ENCODE measurements at places on chromosomes 3 and 15.

DNA sequence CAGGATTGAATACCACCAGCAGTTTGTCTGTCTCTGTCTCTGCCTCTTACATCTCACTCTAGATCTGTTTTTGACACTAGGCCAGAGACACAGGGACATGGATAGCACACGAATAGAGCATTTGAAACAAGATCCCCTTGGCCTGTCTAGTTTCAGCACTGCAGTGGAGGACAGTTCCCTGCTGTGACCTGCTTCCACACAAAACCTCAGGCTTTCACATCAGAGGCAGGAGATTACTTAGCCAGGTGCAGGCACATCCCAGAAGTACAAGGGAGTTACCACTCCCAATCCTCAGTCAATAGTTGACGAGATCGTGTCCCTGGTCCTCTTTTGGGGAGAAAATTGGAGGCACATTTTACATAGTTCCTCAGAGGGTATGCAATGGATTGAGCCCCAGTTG lies 34.0 kb upstream of the CCK start:
- no peak for DNase-seq

DNA sequence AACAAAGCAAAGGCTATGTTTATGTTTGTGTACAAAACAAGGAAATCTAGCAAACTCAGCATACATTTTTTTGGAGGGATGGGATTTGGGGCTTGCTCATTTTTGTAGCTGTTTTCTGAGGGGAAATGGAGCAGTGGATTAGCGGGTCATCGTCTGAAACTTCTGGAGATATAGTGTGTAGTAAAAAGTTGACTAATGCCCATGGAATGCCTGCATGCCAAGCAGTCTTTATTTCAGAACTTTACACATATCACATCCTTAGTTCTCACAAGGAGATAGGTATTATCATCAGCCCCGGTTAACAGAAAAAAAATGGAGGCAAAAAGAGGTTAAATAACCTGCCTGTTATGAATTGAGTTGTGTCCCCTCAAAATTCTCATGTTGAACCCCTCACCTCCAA lies 47.1 kb downstream of the ATP13A4 start:
- no peak for DNase-seq

GRCh38 chr3:128922804-128923459 lies 43.5 kb downstream of the ACAD9 start:
- DNase-seq = no peak

DNA sequence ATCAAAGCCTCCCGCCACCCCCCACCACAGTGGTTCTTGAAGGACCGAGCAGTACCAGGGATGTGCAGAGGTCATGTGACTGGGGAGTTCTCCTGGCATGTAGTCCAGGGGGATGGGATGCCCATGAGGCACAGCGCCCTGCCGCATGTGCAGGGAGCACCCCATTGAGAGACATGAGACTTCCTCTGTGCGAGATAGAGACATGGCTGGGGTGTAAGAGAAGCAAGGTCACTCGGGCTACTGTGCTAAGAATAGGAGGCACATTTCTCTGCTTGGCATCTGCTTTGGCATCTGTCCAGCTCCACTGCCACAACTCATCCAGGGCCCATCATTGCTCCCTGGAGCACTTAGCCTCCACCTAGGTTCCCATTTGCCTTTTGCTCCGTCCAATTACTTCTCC lies 2.4 kb upstream of the CYP1A1 start:
- DNase-seq = no peak

DNA sequence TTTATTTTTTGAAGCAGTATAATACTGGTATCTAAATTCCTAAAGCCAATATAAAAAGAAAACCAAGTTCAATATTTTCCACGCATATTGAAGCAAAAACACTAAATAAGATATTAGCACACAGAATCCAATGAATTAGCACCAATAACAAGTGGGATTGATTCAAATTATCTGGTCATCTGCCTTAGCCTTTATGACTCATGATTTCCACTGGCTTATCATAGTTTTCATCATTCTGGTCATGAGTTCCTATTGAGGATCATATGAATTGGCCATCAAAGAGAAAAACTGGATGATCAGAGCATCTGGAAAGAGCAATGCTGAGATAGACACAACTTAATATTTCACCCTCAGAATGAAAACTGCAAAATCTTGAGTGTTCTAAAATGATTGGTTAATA lies 809.9 kb downstream of the MCTP2 start:
- no peak for DNase-seq

GRCh38 chr15:31792611-31793199 lies 237.6 kb upstream of the CHRNA7 start:
- DNase-seq = no peak

GRCh38 chr3:171268677-171269076 lies 191.5 kb downstream of the TNIK start:
- no peak for DNase-seq

- DNase-seq = no peak
Measured at GRCh38 chr3:143283432-143284128, 164.0 kb downstream of the CHST2 start.

GRCh38 chr15:64949383-64950186 lies 37.9 kb downstream of the ANKDD1A start:
- no peak for DNase-seq

- DNase-seq = no peak
Measured at GRCh38 chr3:60998858-60999257, 252.4 kb downstream of the FHIT start.

DNA sequence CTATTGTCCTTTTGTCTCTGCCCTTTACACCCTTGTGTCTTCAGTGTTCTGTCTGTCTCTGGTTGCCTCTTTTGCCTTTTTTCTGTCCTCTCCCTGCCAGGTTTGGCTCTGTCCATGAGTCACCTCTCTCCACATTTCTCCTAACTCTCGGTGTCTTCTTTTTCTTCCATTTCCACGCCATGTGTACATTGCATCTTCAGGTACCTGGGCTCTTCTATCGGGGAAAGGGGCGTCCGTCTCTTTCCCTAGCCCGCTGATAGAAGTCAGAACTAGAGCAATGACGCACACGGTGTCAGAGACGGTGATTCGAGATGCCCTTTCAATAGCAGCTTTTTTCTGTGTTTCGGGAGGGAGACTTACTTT lies 641 bp downstream of the OPA1 start:
- DNase-seq = no peak

DNA sequence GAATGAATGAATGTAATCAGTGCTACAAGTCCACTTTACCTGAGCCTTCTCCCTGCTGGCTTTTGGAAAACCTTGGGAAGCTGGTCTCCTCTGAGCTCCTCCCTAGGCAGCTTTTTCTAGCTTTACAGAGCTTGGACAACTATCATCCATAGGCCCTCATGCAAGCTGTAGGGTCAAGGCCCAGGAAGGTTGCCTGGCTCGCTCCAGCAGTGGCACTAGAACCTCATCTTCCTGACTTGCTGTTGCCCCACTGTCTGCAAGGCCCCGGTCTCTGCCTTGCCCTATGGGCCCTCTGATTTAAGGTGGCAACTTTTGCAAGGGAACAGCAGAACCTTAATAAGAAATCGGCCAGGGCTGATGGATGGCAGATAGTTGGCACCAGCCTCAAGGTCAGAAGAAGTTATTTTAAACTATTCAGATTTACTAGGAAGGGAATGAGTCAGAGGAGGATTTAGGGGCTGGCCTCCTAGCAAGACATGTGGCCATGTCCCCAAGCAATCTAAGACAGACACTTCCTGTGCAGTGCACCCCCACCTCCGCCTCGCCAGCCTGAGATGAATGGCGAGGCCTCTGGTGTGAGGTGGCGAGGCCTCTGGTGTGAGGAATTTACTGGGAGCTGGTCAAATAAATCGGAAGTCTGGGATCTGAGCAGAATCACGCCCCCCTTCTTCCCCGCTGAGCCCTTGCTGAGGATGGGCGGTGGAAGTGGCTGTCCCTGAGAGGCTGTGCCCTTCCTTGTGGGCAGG lies 180.8 kb downstream of the MEGF11 start:
- no peak for DNase-seq

GRCh38 chr15:52558196-52558595 lies 10.6 kb downstream of the ARPP19 start:
- DNase-seq = peak; percentile 70

GRCh38 chr3:60708191-60708975 lies 542.9 kb downstream of the FHIT start:
- DNase-seq = no peak

- no peak for DNase-seq
Measured at GRCh38 chr3:60651799-60652198, 599.5 kb downstream of the FHIT start.

- no peak for DNase-seq
Measured at GRCh38 chr3:56751056-56751707, 50.6 kb downstream of the ARHGEF3 start.

DNA sequence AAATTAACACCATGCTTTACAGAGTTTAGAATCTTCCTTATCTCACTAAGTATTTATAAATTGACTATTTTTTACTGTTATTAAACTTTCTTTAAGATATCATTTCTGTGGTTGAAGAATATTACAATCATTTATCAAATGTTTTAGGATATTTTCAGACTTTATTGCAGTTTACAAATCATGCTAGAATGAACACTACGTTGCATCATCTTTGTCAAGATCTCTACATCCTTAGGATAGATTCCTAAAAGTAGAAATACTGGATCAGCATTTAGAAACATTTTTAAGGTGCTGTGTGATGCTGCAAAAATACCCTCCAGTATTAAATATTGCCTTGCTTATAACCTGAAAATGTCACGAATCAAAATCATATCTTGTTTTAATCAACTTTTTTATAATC lies 2.5 kb upstream of the PLD1 start:
- no peak for DNase-seq

DNA sequence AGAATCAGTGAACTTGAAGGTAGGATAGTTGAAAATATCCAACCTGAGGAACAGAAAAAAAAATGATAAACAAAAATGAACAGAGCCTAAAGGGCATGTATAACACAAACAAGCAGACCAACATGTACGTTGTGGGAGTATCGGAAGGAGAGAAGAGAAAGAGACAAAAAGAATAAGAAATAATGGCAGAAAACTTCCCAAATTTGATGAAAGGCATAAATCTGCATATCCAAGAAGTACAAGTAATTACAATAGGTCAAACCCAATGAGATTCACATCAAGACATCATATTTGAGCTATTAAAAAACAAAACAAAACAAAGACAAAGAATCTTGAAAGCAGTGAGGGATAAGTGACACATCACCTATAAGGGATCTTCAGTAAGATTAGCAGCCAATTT lies 38.1 kb upstream of the ATP13A5 start:
- DNase-seq = no peak

DNA sequence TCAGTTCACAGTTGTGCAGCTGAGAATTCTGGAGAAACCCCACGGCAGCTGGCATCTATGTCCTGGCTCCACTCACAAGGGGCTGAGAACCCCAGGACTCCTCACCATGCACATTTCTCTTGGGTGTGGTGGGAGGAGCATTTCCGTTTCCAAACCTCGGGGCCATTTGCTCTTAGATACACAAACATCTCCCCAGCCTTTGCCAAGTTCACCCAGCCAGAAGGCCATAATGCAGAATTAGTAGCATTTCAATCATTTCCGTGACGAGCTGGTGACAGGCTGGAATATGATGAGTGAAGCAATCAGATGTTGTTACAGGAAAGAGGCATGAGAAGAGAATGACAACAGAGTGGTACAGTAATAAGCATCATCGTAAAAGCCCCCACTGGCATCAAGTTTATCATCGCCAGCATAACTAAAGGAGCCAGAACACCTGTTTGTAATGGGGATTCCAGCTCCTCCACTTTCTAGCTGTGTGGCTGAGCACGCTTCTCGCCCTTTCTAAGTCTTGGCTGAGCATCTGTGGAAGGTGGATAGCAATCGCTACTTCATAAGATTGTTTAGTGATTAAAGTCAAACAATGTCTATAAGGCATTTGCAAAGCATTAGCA lies 82.0 kb downstream of the LIPC start:
- DNase-seq = no peak

DNA sequence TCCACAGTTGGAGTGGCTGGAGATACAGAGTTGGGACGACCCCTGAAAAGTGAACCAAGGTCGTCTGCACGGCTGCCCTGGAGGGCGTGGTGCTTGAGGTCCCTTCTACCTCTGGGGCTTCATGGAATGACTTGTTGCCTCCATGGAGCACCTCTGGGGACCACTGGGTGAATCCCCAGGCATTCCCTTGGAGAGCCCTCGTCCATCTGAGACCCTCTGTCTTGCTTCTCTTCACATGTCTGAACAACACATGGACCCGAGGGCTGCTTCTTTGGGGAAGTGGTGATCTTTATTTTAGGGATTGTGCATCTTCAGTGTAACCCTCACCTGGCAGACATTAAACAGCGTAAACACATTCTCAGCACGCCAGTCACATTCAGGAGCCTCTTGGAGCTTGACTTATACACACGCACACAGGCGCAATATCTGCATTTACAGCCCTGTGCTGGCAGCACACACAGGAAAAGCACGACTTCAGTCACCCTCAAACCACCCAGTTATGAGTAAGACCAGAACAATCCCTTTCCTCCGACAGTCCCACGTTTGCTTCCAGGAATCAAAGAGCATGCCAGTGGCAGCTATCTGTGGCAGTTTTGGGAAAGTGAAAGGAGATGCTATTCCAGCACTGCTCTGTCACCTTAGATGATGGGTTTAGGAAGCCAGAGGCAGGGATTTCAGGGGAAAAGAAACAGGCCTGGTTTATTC lies 12.6 kb downstream of the FAM107A start:
- DNase-seq = no peak
